ENCODE measurements at places on chromosomes 11 and 22. TPM values are rescaled to one million over a fixed set of nuclear protein-coding genes. Genes with fewer than 3 reads are reported as not detected.

- H3K27me3 ChIP-seq, result no peaks in the 10 kb centered on the region
- no peak overlapping the region for H3K27ac ChIP-seq
- no peak overlapping the region for H3K4me3 ChIP-seq
- H3K36me3 ChIP-seq, result no peaks in the 10 kb centered on the region
- H3K4me1 ChIP-seq, result peaks cover 11% of the 10 kb centered on the region
- no peak for DNase-seq
Measured at GRCh38 chr11:100790073-100790472, 103.0 kb downstream of the ARHGAP42 start.

DNA sequence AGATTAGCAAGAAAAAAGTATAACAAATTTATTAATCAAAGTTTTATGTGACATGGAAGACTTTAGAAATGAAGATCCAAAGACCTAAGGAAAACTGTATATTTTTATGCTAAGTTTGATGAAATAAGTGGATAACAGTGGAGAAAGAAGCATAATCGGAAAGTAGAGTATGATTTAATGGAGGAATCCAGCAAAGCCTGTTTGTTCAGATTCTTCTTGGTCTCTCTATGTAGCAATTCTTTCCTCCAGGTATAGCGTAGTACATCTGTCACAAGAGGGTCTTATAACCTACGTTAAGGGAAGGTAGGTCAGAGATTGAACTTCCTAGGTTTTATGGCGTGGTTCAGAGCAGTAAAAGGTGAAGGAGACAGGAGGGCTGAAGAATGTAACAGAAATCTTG, 600.6 kb upstream of the CHORDC1 start:
- H3K4me3 ChIP-seq, result no peak overlapping the region
- H3K27ac ChIP-seq, result no peak overlapping the region
- no peaks in the 10 kb centered on the region for H3K36me3 ChIP-seq

- DNase-seq, result no peak
- H3K27me3 ChIP-seq, result no peaks in the 10 kb centered on the region
- H3K4me3 ChIP-seq, result no peak overlapping the region
- no peaks in the 10 kb centered on the region for H3K4me1 ChIP-seq
- no peak overlapping the region for H3K27ac ChIP-seq
Measured at GRCh38 chr11:4085575-4085974, 9.0 kb upstream of the RRM1 start.

GRCh38 chr11:73273222-73273895, 1.2 kb downstream of the P2RY6 start:
- H3K36me3 ChIP-seq, result no peaks in the 10 kb centered on the region
- H3K4me1 ChIP-seq, result peaks cover 60% of the 10 kb centered on the region
- no peak overlapping the region for H3K4me3 ChIP-seq
- no peaks in the 10 kb centered on the region for H3K27me3 ChIP-seq
- DNase-seq, result no peak

DNA sequence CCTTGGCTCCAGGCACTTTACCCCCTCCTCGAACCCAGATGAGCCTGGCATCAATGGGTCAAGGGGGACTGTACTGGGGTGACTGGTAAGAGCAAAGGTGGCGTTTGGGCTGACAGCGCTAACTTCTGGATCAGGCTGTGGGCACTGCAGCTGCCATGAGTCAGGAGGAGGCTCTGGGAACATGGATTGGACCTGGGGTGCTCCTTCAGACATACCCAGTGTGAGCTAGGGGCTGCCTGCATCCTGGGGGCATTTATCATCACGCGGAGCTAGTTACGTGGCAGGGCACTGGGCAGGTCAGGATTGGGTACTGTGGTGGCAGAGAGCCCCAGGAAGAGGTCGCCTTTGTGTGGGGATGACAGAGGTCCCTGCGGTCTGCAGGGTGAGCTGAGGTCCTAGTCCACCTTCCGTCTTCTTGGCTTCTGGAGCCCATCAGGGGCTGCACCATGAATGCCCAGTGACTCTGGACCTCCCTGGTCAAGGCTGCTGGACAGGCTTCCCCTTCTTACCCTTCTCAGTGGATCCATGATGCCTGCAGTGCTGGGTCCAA, 13.1 kb downstream of the GRIK4 start:
- H3K4me1 ChIP-seq, result no peaks in the 10 kb centered on the region
- H3K36me3 ChIP-seq, result no peaks in the 10 kb centered on the region
- H3K27ac ChIP-seq, result no peak overlapping the region

DNA sequence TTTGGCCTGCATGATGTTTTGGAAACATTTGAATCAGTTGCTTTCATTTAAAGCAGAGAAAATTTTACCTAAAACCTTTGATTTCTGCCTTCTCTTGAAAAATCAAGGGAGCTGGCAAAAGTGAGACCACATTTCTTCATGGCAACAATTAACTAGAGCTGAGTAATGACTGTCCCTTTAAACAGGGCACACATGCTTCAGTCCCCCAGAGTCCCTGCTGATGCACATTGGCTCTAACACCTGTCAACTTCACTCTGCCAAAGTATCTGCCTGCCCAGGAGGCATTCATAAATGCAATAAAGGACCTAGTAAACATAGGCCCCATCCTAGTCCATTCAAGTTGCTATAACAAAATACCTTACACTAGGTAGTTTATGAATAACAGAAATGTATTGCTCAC, 87.1 kb upstream of the LDLRAD3 start:
- no peaks in the 10 kb centered on the region for H3K27me3 ChIP-seq
- no peak overlapping the region for H3K27ac ChIP-seq
- no peaks in the 10 kb centered on the region for H3K36me3 ChIP-seq
- DNase-seq, result no peak
- H3K4me3 ChIP-seq, result no peak overlapping the region
- no peaks in the 10 kb centered on the region for H3K4me1 ChIP-seq

- H3K4me1 ChIP-seq, result no peaks in the 10 kb centered on the region
- no peak overlapping the region for H3K27ac ChIP-seq
- H3K4me3 ChIP-seq, result no peak overlapping the region
- DNase-seq, result no peak
- no peaks in the 10 kb centered on the region for H3K36me3 ChIP-seq
Measured at GRCh38 chr11:69877235-69877634, 58.0 kb upstream of the FGF3 start.

DNA sequence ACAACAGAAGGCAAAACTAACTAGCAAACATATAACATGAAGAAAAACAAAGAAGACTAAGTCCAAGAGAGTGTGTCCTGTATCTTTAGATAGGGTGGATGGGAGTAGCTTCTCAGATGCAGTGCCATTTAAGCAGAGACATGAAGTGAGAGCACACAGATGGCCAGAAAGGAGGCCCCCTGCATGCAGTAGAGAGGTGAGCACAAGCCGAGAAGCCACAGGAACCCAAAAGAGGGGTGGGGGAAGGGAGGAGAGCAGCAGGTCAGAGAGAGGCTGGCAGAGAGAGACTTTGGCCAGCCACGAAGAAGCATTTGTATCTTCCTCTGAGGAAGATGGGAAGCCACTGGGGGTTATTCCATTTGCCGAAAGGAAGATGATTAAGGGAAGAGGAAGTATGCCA, 86.7 kb downstream of the NTM start:
- DNase-seq, result no peak
- H3K27ac ChIP-seq, result no peak overlapping the region
- H3K4me3 ChIP-seq, result no peak overlapping the region
- H3K27me3 ChIP-seq, result peaks cover 1% of the 10 kb centered on the region
- no peaks in the 10 kb centered on the region for H3K36me3 ChIP-seq

DNA sequence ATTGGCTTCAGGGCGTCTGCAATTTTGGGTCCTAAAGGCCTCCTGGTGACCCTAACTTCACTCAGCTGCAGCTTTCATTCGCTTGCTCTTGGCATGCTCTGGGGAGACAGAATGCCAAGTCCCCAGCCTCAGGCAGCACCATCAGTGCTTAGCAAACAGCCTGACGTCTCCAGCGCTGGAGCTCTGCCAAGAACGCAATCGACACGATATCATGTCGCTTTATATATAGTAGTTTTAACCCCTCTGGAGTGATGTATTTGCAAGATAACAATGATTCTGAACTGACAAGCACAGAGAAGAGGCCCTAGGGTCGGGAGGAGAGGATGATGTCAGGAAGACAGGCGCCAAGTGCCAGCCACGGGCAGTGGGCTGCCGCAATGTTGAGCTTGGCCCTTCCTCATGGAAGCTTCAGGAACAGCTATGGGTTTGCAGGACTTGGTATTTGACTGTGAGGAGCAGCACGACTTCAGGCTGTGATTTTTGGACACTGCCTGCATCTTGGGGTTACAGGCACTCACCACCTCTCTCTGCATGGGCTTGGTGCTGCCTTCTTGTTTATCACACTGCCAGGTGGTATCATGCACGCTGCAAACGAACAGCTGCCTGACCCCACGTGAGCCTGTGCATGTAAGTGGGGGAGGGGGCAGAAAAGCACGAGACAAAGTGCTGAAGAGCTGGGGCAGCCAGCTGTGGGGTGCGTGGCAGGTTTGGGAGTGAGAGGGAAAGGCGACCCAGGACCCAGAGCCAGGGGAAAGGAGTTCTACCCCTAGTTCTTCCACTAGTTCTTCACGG, 26.1 kb downstream of the B3GAT1 start:
- peak; percentile 39 for DNase-seq
- H3K27ac ChIP-seq, result no peak overlapping the region
- H3K4me1 ChIP-seq, result no peaks in the 10 kb centered on the region
- H3K4me3 ChIP-seq, result no peak overlapping the region
- no peaks in the 10 kb centered on the region for H3K36me3 ChIP-seq

DNA sequence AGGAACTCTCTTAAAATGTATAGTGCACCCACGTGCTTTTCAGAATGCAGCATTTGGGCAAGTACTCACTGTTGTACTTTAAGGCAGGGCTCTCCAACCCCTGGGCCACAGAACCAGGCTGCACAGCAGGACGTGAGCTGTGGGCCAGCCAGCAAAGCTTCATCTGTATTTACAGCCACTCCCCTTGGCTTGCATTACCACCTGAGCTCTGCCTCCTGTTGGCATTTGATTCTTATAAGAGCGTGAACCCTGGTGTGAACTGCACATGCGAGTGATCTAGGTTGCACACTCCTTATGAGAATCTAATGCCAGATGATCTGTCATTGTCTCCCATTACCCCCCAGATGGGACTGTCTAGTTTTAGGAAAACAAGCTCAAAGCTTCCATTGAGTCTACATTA, 3.0 kb downstream of the C11orf58 start:
- H3K36me3 ChIP-seq, result peaks cover 22% of the 10 kb centered on the region
- no peak overlapping the region for H3K27ac ChIP-seq
- DNase-seq, result no peak
- H3K4me1 ChIP-seq, result peaks cover 53% of the 10 kb centered on the region
- no peaks in the 10 kb centered on the region for H3K27me3 ChIP-seq

- DNase-seq, result no peak
- H3K36me3 ChIP-seq, result no peaks in the 10 kb centered on the region
- no peaks in the 10 kb centered on the region for H3K27me3 ChIP-seq
- H3K4me3 ChIP-seq, result no peak overlapping the region
Measured at GRCh38 chr11:40252236-40252635, 1207.2 kb downstream of the LRRC4C start.

GRCh38 chr11:6771926-6772893, at the start of gene OR2AG2:
Gene OR2AG2 (minus strand): TSS chr11:6771976. CDS start chr11:6768957, 3,019 bp downstream.
- H3K4me3 ChIP-seq, result no peak within 1 kb of the TSS
- no peaks in the 10 kb centered on the region for H3K4me1 ChIP-seq
- DNase-seq, result peak; percentile 40
- H3K27ac ChIP-seq, result no peak within 1 kb of the TSS

GRCh38 chr11:13269775-13270174, 7.8 kb upstream of the BMAL1 start:
- H3K27me3 ChIP-seq, result peaks cover 7% of the 10 kb centered on the region
- H3K4me3 ChIP-seq, result no peak overlapping the region
- no peaks in the 10 kb centered on the region for H3K36me3 ChIP-seq
- no peak overlapping the region for H3K27ac ChIP-seq
- no peaks in the 10 kb centered on the region for H3K4me1 ChIP-seq

- H3K4me3 ChIP-seq, result no peak overlapping the region
- no peaks in the 10 kb centered on the region for H3K27me3 ChIP-seq
- no peak overlapping the region for H3K27ac ChIP-seq
- no peaks in the 10 kb centered on the region for H3K4me1 ChIP-seq
Measured at GRCh38 chr11:129596351-129596750, 219.3 kb upstream of the TMEM45B start.

DNA sequence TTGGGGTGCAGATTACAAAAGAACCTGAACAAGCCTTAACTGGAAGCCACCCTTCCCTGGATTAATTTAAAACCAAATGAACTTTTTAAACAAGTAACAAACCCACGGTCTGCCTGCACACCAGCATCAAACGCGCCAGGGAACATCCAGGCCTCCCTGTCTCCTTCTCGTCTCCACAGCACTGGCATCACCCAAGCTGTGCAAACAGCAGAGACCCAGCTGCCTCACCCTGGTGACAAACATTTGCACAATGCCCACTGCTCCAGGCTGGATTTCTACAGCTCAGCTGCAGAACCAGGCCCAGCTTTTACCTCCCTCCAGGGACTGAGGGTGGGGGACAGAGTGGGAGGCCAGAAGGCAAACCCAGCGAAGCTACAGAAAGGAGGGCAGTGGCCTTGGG, 7.0 kb downstream of the RPL3 start:
- H3K4me1 ChIP-seq, result peaks cover 22% of the 10 kb centered on the region
- H3K27me3 ChIP-seq, result no peaks in the 10 kb centered on the region
- H3K27ac ChIP-seq, result no peak overlapping the region
- no peak for DNase-seq
- no peak overlapping the region for H3K4me3 ChIP-seq

- H3K4me3 ChIP-seq, result peak overlapping the region; percentile 39
- H3K27me3 ChIP-seq, result no peaks in the 10 kb centered on the region
- no peaks in the 10 kb centered on the region for H3K36me3 ChIP-seq
Measured at GRCh38 chr11:102318469-102318868, 1.2 kb downstream of the BIRC3 start.

- no peak for DNase-seq
- peaks cover 18% of the 10 kb centered on the region for H3K27me3 ChIP-seq
- no peaks in the 10 kb centered on the region for H3K36me3 ChIP-seq
- no peak overlapping the region for H3K4me3 ChIP-seq
Measured at GRCh38 chr11:107467696-107468095, 10.1 kb upstream of the CWF19L2 start.

- no peaks in the 10 kb centered on the region for H3K27me3 ChIP-seq
- H3K36me3 ChIP-seq, result no peaks in the 10 kb centered on the region
- no peak overlapping the region for H3K4me3 ChIP-seq
Measured at GRCh38 chr11:38530226-38530625, 1932.2 kb upstream of the RAG2 start.

DNA sequence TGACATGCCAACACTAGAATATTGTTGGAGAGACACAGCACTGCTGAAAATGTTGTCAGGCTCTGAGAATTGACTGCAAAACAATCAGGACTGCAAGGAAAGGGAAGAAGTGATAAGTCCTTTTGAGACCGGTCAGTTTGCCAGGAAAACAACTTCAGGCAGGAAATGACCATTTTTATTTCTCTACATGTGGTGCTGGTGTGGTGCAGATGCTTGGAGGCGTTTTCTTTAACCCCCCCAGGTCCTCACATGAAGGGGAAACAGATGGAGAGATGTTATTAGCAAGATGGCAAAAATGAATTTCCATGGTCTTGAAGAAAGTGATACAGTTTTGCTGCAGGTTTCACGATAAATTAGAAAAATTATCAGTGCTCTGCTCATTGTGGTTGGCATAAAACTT, 5.7 kb downstream of the AP2A2 start:
- no peak for DNase-seq
- no peak overlapping the region for H3K4me3 ChIP-seq
- no peak overlapping the region for H3K27ac ChIP-seq
- H3K27me3 ChIP-seq, result no peaks in the 10 kb centered on the region
- peaks cover 88% of the 10 kb centered on the region for H3K4me1 ChIP-seq

OR4D5 gene
- polyA plus RNA-seq, result not detected

PDHX gene
- 33.5 TPM for polyA plus RNA-seq

SULT4A1 gene
- 1.1 TPM for polyA plus RNA-seq

SLC35E4 gene
- polyA plus RNA-seq, result 2.8 TPM

APOA1 gene
- 4.2 TPM for polyA plus RNA-seq

ARRB1 gene
- polyA plus RNA-seq, result 55.6 TPM

DGCR6 gene
- 15.8 TPM for polyA plus RNA-seq

FGF3 gene
- polyA plus RNA-seq, result not detected

MS4A8 gene
- 6.1 TPM for polyA plus RNA-seq

FOLH1 gene
- polyA plus RNA-seq, result 20.1 TPM

RPS13 gene
- polyA plus RNA-seq, result 1,443 TPM

PIK3C2A gene
- 57.0 TPM for polyA plus RNA-seq
